ENCODE measurements at places on chromosomes 11 and 22.

DNA sequence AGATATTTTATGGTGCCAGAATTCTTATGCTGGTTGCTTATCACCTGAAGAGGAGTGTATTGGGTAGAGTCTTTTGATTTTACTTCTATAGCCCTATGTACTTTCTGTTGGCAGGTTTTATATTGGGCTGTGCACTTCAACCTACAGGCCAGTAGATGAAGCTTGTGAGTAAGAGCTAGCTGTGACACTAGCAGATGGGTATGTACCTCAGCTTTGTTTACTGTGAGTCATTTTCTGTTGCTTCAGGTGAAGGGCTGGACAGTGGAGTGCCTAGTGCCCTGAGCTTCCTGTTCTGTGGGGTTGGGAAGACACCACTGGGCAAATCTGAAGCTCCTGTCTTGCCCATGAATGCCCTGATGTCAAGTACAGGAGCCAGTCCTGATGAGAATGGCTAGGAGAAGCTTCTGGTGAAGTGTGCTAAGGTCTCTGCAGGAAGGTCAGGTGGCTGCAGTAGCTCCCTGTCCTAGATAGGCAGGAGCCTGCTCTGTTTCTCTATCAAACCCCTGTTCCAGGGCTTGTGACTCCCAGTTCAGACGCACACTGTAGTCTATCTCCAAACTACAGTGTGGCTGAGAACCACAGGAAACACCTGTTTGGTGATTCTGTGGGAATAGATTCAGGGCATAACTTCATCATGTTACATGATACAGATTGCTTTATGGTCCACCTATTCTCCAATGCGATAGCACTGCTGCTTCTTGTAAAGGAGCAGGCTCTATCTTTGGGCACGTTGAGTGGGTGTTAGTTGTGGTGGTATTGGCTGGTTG is 755.7 kb downstream of the KCNA4 start:
- DNase-seq = no peak

GRCh38 chr11:119144825-119145486 is 3.9 kb upstream of the ABCG4 start:
- DNase-seq = peak; percentile 27

GRCh38 chr11:35250621-35251020 is 111.7 kb downstream of the CD44 start:
- DNase-seq = no peak

DNA sequence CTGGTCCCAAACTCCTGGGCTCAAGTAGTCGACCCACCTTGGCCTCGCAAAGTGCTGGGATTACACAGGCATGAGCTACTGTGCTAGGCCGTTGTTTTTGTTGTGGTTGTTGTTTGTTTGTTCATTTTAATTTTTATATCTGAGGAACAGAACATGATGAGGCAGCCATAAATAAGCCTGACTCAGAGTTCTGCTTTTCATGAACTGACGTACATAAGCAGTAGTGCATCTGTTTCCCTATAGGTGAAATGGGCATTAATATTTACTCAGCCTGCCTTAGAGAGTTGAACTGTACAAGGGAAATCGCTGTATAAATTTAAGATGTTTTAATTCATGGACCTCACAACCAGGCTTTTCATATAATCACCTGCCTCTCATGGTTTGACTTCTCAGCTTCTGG is 80.5 kb downstream of the PDHX start:
- DNase-seq = no peak

DNA sequence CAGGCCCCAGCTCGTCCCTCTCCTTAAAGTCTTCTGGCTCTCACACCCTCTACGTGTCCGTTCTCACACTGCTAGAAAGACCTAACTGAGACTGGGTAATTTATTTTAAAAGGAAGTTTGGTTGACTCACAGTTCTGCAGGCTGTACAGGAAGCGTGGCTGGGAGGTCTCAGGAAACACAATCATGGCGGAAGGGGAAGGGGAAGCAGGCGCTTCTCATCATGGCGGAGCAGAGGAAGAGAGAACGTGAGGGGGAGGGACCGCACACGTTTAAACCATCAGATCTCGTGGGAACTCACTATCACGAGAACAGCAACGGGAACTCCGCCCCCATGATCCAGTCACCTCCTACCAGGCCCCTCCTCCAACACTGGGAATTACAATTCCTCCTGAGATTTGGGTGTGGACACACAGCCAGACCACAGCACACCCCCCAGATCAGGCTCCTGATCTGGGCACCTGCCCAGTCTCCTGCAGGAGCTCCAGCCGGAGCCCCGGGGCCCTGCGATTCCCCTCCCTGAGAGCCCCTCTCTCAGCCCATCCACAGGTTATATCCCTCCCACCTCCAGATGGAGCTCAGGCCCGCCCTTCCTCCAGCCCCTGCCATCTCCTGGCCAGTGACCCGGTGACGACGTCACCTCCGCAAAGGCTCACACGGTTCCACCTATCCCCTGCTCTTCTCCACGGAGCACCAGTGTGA is 170.2 kb downstream of the BRD1 start:
- no peak for DNase-seq

GRCh38 chr11:2408671-2409070 is 8.1 kb downstream of the TSSC4 start:
- DNase-seq = no peak

DNA sequence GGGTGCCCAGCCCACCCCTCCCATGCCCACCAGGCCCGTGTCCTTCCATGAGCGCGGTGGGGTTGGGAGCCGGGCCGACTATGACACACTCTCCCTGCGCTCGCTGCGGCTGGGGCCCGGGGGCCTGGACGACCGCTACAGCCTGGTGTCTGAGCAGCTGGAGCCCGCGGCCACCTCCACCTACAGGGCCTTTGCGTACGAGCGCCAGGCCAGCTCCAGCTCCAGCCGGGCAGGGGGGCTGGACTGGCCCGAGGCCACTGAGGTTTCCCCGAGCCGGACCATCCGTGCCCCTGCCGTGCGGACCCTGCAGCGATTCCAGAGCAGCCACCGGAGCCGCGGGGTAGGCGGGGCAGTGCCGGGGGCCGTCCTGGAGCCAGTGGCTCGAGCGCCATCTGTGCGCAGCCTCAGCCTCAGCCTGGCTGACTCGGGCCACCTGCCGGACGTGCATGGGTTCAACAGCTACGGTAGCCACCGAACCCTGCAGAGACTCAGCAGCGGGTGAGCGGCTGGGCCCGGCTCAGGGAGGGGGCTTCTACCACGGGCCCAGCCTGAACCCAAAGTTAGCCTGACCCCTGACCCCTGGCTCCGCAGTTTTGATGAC is 3.0 kb downstream of the PKP3 start:
- no peak for DNase-seq

- DNase-seq = no peak
Observed at GRCh38 chr11:118198370-118198769, 21.9 kb upstream of the SCN2B start.

GRCh38 chr22:43582394-43582793 is 170.6 kb downstream of the MPPED1 start:
- no peak for DNase-seq

GRCh38 chr11:72577271-72577721 is 96.9 kb downstream of the PDE2A start:
- DNase-seq = no peak

DNA sequence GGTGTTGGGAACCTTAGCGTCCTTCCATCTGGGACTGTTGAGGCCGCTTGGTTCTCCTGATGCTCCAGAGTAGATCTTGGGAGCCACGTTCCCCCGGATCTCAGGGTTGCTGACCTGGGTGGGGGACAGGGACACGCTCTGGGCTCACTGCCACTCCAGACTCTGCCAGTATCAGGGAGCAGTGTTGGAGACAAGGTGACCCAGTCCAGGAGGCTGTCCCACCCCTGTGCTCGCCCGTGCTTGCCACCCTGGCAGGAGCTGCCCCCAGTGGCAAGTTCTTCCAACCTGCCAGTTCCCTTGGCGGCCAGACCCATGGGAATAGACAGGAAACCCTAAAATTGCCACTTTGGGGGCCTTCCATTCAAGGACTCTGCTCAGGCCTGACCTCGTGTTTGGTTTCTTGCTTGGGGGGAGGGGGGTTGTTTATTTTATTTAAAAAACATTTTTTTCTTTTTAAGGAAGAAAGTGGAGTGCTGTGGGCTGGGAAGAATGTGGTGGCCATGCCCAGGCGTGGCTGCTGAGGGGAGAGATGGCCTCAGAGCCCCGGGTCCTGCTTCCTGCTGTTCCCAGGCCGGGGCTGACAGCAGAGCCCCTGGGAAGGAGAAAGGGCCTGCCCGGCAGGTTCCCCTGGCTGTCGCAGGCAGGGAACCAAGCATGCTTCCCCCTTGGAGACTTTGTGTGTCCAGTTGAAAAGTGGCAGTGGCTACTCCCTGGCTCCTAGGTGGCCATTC is 7.2 kb downstream of the GRK2 start:
- no peak for DNase-seq

GRCh38 chr11:130243816-130244215 is 70.9 kb downstream of the ZBTB44 start:
- no peak for DNase-seq

DNA sequence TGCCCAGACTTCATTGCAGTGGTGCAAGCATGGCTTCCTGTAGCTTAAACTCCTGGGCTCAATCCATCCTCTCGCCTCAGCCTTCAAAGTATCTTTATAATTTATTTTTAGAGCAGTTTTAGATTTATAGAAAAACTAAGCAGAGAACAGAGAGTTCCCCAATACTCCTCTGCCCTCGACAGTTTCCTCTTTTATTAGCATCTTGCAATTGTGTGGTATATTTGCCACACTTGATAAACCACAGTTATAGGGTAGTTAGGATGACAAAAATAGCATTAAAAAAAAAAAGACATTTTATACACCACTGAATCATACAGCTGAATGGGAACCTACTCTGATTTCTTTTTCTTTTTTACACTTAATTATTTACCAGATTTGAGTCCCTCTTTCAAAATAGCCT is 31.2 kb downstream of the MS4A2 start:
- DNase-seq = no peak
